Large intestine (tissue), 12 donors: ENCODE measurements at places on chromosomes 2 and 18.

GRCh38 chr2:60249879-60250278 lies 303.6 kb downstream of the BCL11A start:
- DNase-seq: no peak

DNA sequence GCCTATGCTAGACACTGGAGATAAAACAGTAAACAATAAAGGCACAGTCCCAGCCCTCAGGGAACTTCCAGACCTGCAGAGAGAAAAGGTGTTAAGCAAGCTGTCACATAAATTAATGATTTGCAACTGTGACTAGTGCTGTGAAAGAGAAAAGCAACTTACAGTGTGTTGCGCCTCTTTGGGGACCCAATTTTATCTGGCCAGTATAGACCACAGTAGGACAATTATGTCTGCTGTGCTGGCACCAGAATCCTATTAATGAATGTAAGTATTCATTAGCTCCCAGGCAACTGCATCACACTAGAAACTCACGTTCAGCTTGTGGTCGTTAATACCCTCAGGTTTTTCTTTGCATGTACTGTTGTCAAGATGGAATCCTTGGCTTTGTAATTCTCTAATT lies 55.3 kb upstream of the CHST9 start:
- DNase-seq: no peak

GRCh38 chr18:43705850-43706249 lies 428.6 kb upstream of the SYT4 start:
- DNase-seq: no peak

GRCh38 chr2:207423886-207424285 lies 105.9 kb upstream of the CREB1 start:
- no peak for DNase-seq

DNA sequence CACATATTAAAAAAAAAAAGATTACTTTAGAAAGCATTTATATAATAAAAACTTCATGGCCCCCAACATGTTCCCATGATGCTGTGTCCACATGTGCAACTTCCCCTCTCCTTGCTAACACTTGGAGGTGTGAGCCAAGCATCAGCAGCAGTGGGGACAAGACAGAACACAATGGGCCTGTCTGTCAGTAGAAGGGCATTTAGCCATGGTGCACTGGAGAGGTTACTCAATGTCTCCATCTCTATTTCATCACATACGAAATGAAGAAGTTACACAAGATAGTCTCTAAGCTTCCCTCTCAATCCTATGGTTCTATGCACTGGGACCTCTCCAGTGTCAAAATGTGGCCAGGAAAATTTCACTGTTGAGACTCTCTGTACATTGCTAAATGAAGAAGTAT lies 2.5 kb downstream of the VIT start:
- no peak for DNase-seq
